Ecto neural progenitor cell (in vitro differentiated cells): ENCODE measurements at places on chromosomes 7 and 10.
A peak's percentile ranks its signal among the peaks of the same experiment; 100 is the strongest.

GRCh38 chr10:70324339-70324861 lies 40.6 kb upstream of the NPFFR1 start:
- DNase-seq = no peak

DNA sequence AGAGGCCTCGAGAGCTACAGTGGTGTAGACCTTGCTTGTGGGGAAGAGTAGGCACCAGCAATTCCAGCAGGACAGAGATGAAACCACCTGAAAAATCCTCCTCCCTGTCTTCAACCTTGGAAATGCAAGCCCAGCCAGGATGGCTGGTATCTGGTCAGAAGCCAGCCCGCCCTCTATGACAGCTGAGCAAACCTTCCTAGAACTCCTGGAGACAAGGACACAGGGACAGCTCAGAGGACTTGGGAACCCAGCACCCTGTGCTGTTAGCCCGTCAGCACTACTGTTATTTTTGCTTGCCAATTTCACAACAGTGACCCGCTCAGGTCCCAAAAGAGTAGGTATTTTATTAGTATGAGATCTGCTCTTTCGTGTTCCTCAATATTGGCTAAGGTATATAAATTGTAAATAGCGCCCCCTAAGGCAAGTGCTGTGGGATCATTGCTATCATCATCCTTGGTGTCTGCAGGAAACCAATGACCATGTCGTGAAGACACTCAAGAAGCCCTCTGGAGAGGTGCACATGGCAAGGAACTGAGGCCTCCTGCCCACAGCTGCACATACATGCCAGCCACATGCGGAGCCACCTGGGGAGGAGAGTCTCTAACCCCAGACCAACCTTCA lies 156.5 kb upstream of the CHST15 start:
- no peak for DNase-seq

DNA sequence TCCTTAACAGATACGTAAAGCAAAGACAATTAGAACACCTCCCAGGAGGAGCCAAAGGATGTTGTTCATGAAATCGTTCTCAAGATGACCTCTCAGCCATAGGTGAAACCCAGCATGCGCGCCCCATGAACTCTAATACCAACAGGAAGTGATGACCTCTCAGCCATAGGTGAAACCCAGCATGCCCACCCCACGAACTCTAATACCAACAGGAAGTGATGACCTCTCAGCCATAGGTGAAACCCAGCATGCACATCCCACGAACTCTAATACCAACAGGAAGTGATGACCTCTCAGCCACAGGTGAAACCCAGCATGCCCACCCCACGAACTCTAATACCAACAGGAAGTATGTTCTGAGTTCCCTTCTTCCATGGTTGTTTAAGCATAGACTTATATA lies 205.2 kb upstream of the ADARB2 start:
- DNase-seq = no peak

DNA sequence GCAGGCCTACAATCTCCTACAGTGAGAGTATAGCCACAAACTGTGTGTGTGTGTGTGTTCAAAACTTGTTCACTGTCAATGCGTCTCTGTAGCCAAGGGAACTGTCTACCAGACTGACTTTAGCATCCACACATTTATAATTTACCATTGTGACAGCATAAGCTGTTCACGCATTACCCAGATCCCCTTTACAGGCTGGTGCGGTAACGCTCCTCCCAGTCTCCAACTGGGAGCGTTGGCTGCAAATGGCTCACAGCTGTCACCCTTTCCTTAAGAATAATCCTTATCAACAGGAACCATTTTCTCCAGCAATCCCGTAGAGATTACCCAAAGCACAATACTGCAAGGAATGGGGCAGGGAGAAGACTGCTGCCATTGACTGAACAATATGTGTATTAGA lies 199.5 kb downstream of the GPAM start:
- no peak for DNase-seq

DNA sequence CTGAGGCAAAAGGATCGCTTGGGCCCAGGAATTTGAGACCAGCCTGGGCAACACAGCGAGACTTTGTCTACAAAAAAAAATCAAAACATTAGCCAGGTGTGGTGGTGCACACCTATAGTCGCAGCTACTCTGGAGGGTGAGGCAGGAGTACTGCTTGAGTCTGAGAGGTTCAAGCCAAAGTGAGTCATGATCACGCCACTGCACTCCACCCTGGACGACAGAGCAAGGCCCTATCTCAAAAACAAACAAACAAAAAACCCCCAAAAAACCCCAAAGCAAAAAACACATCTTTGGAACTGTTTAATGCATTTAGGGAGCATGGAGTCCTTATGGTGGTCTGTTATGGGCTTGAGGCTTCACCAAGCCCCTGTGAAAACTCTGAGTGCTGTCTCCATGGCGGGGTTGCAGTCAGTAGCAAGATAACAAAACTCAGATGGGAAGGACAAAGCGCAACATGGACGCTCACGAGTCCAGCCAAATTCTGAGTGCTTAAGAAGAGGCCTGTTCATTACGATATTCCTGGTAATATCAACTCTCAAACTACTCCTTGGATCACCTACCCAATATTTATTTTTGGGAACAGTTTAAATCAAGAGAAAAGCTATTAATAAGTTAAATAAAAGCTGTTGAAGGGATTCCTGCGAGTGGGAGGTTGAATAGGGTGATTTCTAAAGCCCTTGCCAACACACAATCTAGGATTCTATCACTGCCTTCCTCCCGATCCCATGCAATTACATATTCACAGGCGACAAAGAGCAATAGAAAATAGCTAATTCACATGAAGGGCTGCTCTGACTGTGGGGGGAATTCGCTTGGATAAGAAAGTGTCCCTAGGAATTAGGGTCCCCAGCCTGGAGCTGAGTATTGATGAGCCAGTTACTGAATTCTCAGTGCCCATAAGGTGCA lies 123.3 kb downstream of the HIPK2 start:
- no peak for DNase-seq

DNA sequence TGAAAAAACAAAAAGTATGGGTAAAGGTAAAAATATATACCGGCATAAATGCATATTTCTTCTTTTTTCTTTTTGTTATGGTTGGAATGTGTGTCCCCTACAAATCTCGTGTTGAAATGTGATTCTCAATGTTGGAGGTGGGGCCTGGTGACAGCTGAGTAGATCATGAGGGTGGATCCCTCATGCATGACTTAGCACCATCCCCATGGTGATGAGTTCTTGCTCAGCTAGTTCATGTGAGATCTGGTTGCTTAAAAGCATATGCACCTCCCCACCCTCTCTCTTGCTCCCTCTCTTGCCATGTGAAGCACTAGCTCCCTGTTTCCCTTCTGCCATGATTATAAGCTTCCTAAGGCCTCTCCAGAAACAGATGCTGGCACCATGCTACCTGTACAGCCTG lies 93.3 kb downstream of the HYCC1 start:
- no peak for DNase-seq

GRCh38 chr10:21318540-21319167 lies 206.8 kb downstream of the SKIDA1 start:
- DNase-seq = no peak

GRCh38 chr7:27678617-27679260 lies 16.1 kb upstream of the HIBADH start:
- DNase-seq = no peak

GRCh38 chr10:101217044-101217425 lies 12.2 kb downstream of the LBX1 start:
- no peak for DNase-seq

DNA sequence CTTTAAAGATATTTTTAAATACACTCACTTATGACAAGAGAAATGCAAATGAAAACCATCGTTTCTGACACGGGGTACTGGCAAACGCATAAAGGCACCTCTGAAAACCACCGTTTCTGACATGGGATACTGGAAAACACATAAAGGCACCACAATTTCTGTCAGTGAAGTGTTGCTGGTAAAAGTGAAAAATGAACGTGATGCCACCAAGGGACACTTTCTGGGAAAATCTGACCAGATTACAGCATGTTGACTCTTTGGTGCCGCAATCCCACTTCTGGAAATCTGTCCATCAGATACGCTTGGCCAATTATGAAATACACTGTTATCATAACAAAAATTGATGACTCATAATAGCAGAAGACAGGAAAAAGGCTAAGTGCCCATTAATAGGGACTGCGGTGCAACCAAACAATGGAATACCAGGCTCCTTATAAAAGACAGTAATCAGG lies 131.7 kb downstream of the ZMYND11 start:
- DNase-seq = no peak

DNA sequence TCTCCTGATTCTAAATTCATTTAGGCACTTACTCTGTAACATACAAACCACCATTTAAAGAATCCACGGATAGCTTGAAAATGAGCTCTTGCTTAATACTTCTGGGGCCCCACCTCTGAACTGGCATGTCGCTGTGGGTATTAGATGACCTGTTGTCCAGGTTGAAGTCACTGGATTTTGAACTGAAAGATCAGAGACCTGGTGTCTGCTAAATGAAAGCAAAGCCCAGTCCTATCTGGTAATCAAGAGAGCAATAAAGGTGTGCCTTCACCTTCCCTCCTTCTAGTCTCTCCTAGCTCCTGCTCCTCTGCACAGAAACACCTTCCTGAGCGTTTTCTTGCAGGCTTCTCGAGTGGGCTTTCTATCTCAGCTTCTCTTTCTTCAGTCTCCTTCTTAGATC lies 4.4 kb downstream of the ENO4 start:
- DNase-seq = no peak

DNA sequence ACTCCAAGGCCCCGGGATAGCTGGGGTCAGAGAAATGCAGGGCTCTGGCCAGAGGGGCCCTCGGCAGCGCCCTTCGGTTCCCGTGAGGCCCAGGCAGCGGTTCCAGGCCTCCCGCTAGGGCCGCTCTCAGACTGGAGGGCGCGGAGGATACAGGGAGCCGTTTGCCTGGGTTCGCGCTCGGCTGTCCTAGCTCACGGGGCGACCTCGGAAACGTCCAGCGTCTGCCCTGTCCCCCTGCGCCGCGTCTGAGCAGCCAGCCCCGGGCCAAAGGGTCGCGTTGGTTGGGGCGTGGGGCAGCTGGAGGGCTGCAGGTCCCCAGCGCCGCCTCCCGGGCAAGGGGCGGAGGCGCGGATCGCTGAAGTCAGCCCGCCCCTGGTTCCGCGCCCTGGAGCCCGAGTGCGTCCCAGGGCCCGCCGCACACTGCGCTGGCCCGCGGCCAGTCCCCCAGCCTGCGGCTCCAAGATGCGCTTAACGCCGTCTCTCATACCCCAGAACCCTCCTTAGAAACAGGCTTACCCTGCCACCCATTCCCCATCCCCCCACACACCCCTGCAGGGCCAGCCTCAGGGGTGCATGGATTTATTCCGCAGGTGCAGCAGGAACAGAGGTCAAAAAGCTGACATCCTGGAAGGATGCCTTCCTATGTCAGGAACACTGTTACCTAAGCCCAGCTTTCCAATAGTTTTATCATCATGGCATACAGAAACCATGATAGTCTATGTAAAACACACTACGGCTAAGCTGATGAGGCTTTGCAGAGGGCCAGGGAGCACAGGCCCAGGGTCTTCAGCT lies 22.1 kb upstream of the OPN4 start:
- DNase-seq = peak; percentile 85

DNA sequence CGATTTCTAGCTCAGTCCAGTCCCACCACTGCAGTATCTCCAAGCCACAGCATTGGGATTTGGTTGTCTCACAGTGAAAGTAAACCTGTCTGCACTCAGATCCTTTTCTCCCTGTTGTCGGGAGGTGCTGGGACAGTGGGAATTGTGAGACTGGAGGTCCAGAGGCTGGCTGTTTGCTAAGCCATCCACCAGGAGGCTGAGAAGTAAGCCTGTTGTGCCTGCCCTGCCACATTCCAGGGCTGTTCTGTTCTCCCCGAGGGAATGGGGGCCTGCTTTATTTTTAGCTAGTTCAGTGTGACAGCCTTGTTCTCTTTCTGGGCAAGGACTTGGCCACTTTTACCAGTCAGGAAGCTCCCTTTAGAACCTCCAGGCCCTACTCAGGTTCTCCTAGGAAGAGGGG lies 54.9 kb downstream of the HK1 start:
- DNase-seq = peak; percentile 75

DNA sequence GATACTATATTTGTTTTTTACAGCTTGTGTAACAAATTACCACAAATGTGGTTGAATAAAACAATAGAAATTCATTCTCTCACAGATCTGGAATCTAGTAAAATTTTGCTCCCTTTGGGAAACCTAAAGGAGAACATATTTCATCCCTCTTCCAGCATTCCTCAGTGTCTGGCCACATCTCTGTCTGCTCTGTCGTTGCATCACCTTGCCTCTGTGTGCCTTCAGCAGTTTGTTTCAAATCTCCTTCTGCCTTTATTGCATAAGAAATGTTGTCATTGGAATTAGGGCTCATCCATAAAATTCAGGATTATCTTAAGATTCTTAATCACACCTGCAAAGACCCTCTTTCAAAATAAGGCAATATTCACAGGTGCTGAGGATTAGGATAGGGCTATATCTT lies 14.5 kb downstream of the OR2A14 start:
- no peak for DNase-seq

DNA sequence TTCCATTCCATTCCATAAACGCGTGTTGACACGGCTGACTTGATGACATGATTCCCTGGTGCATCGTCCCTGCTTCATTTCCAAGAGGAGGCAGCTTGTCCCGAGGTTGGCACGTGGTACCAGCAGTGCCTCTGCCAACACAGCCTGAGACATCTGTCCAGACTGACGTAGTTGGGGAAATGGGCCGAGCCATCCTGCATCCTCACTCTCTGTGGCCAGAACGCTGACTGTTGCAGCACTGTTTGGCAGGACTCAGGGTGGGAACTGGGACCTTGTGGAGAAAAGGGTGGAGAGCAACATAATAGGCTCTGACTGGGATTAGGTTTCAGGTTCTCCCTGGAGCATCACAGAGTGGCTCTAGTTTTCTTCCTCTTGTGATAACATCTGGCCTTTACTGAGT lies 118.6 kb upstream of the BTBD16 start:
- no peak for DNase-seq

DNA sequence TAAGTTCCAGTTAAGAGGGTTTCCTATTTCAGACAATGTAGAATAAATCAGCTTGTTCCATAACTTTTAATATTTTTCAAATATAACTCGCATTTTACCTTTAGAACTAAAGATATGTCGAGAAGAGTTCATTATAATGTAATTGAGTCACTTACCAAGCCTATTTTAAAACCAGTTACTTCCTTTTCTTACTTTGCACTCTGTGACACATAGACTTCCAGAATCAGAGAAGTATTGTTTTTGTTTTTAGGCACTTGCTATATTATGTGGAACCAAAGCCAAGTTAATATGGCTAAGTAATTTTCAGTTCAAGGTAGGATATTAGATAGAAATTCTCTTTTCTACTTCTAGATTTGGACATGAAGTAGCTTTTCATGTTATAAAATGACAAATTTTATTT lies 182.7 kb upstream of the PRPS1L1 start:
- no peak for DNase-seq

GRCh38 chr7:116552602-116553001 lies 27.8 kb downstream of the CAV1 start:
- no peak for DNase-seq
